ENCODE measurements at places on chromosomes 12 and 14. TPM values are rescaled to one million over a fixed set of nuclear protein-coding genes. Genes with fewer than 3 reads are reported as not detected.

GRCh38 chr14:100348784-100349685 is 25.9 kb downstream of the SLC25A47 start:
- no peak for DNase-seq

GRCh38 chr12:89831310-89832095 is 122.9 kb upstream of the ATP2B1 start:
- no peak for DNase-seq

- DNase-seq, result no peak
These were observed 620 bp downstream of the C1S start for GRCh38 chr12:7061138-7061537.

GRCh38 chr12:6863586-6864321 is 3.6 kb upstream of the TPI1 start:
- DNase-seq, result no peak

DNA sequence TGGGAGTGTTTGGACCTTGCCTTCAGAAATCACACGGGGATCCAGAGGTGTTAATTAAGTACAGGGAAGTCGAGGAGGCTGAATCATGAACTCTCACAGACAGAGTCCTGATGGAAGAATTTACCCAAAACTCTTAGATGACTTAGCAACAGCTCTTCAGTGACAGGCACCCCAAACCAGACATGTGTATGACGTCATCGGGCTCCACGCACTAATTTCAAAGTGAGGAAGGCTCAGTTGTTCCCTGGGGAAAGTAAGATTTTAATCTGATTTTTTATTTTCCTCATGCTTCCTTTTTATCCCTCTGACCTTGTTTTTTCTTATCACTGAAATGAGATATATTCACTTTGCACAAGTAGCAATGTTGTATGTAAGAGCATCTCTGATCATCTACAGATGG is 1363.5 kb downstream of the AACS start:
- DNase-seq, result no peak

- no peak for DNase-seq
These were observed 42.5 kb downstream of the CCDC88C start for GRCh38 chr14:91374879-91375702.

- no peak for DNase-seq
These were observed 33.7 kb upstream of the EML1 start for GRCh38 chr14:99759546-99759925.

- peak; percentile 28 for DNase-seq
These were observed 6.5 kb downstream of the C12orf43 start for GRCh38 chr12:121009741-121010140.

The REP15 gene
- 0.99 TPM for total RNA-seq

The KRT72 gene
- not detected for total RNA-seq

The KRT6A gene
- not detected for total RNA-seq

The TMCC3 gene
- total RNA-seq, result 0.33 TPM

The TTC9 gene
- 1.3 TPM for total RNA-seq

Measured in fibroblast of lung (primary cell).